ENCODE measurements at places on chromosomes 6 and 20.

- DNase-seq, result no peak
These were observed 9.1 kb downstream of the HIVEP2 start for GRCh38 chr6:142935553-142936517.

DNA sequence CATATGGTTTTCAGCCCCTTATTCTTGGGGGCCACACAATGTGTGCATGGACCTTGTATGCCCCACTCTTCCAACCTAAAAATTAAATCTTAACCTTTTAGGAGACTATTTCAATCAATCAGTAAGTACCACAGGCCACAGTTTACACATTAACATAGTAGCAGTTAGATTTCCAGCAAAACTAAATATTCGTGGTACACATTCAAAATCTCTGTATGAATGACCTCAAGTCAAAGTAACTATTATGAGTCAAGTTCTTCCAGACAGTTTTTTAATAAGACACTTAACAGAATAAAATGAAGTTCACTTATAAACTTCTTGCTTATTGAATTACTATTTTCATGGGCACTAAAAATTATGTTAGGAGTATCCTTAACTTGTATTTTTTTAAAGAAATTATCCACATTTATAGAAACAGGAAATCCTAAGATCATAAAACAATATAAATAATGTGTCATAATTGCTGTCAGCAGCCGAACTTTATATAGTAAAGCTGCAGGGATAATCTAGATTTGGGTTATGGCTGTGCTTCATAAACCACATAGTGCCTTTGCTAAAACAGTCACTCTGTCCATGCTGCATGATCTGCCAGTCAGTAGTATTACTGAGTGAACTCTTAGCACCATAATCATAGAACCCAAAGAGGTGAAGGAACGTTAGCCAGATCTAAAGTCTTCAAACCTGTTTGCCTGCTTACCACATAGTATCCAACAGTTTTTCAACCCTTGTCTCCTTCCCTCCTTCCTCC, 21.7 kb downstream of the SEC63 start:
- DNase-seq, result no peak

- no peak for DNase-seq
These were observed 45.8 kb downstream of the GINS1 start for GRCh38 chr20:25453035-25453810.

- no peak for DNase-seq
These were observed 111.6 kb downstream of the TINAG start for GRCh38 chr6:54419885-54420284.

GRCh38 chr20:36203861-36204260, 32.4 kb upstream of the AAR2 start:
- no peak for DNase-seq

DNA sequence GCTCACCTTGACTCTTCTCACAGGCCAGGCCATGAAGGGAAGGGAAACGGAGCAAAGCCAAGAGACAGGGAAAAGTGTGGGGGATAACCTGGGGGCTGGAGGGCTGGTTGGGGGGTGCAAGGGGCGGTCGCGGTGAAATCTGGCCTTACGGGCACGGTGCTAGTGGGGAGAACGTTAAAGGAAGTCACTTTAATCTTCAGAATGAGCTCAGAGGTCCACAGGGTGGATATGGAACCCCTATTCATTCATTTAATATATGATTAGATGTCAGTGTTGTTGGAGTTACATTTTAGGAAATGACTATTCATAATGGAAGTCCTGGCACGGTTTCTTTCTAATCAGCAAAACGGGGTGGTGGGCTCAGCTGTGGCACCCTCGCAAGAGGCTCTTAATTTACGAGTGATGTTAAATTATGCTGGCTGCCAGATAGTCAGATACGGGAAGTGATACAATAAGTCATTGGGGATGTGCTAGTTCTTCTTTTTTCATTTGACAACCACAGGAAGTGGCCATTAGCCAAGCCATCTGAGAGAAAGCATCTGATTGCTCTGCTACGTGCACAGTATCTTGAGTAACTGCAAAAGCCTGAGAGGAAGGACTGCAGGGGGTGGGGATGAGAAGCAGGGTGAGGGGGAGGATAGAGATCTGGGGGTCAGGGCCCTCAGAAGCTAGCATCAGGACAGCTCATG, 253.0 kb downstream of the QKI start:
- DNase-seq, result no peak

Data from activated naive CD4-positive, alpha-beta T cell (primary cell).